ENCODE measurements at places on chromosomes 3 and 15. TPM values are rescaled to one million over a fixed set of nuclear protein-coding genes. Genes with fewer than 3 reads are reported as not detected.

DNA sequence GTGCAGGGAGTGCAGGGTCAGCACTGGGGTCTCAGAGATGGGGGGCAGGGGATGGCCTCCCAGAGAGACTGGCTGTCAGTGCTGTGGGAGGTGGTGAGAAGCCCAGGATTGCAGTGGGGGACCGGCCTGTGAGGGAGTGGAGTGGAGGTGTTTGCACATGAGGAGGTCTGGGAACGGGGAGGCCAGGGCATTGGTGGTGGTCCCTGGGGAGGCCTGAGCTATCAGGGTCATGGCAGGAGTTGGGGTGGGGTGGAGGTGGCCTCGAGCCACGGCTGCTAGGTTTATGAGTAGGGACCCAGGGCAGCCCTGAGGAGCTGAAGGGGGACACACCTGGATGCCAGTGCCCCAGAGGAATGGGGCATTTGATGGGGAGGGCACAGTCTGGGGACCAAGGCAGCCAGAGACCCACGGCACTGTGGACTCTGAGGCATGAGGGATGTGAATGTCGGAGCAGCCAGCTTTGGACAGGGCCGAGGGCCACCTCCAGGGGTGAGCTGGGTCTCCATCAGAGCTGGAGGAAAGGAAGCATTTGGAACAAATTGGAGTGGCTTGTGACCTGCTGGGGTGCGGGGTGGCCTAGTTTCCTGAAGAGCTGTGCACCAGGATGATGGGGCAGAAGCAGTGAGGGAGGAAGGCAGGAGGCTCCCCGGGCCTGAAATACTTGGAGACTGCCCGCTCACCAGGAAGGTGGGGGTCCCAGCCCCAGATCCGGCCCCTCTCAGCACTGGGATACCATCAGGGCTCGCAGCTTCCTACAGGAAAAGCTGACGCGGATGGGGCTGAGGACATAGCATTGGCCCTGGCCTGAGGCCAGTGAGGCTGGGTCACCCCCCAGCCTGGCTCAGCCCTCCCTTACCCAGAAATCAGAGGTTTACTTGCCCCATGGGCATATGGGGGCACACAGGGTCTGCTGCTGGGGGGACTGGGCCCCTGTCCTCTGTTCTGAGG is 9.5 kb upstream of the CSPG4 start:
- no peak overlapping the region for H3K4me3 ChIP-seq
- no peaks in the 10 kb centered on the region for H3K27me3 ChIP-seq
- no peak for DNase-seq
- no peak overlapping the region for H3K27ac ChIP-seq
- no peaks in the 10 kb centered on the region for H3K4me1 ChIP-seq

DNA sequence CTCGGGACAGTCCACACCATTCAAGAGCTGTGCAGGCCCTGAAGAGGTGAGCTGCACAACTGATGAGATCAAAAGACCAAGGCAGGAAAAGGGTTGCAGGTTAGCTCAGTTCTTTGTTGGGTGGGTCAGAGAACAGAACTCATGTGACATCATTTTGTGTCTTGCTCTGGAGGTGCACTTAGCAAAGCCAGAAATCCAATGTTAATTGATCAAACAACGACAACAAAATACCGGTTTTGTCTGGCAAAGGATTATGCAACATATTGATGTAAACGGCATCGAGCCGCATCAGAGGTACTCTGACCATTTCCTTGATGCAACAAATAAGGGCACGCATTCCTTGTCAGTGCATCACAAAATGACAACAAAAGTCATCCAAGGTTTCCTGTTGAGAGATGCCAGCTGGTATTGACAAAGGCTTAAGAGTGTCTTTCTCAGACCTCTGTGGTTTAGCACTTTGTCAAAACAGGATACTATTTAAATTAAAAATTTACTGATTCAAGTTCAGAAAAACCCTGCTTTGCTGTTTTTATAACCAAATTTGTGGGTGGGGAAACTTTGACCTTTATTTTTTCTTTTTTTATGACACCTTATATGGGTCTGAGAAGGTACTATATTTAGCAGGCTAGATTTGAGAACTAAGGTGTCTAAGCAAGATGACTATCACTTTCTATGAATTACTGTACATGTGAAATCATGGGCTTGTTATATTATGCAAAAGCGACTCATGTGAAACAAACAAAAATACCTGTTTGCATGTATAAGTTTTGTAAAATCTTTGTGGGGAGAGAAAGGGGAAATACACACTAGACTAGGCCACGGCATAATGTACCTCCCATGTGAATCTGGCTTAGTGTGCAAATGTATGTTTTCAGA is 496.1 kb downstream of the FOXP1 start:
- no peak overlapping the region for H3K27ac ChIP-seq
- H3K36me3 ChIP-seq: no peaks in the 10 kb centered on the region
- no peak overlapping the region for H3K4me3 ChIP-seq
- DNase-seq: no peak
- H3K27me3 ChIP-seq: no peaks in the 10 kb centered on the region

DNA sequence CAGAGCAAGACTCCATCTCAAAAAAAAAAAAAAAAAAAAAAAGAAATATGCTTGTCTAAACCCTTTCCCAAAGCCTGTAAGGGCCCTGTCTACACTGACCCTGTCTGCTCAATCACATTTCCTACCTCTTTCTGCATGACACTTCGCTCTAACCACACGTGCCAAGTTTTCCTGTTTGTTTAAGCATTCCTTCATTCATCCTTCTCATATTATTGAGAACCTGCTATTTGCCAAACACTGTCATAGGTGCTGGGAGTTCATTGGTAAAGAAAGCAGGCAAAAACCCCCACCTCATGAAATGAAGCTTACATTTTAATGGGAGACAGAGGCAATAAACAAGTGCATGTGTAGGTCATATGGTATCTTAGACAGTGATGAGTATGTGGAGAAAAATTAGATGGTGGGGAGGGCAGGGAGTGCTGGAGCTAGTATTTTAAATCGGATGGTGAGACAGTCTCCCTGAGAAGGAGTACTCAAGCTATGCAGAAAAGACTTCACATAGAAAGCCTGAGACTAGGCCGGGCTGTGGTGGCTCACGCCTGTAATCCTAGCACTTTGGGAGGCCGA is 48.0 kb downstream of the B3GNT5 start:
- no peak overlapping the region for H3K4me3 ChIP-seq
- no peaks in the 10 kb centered on the region for H3K27me3 ChIP-seq
- H3K27ac ChIP-seq: no peak overlapping the region
- H3K4me1 ChIP-seq: no peaks in the 10 kb centered on the region
- H3K36me3 ChIP-seq: peaks cover 13% of the 10 kb centered on the region
- no peak for DNase-seq

DNA sequence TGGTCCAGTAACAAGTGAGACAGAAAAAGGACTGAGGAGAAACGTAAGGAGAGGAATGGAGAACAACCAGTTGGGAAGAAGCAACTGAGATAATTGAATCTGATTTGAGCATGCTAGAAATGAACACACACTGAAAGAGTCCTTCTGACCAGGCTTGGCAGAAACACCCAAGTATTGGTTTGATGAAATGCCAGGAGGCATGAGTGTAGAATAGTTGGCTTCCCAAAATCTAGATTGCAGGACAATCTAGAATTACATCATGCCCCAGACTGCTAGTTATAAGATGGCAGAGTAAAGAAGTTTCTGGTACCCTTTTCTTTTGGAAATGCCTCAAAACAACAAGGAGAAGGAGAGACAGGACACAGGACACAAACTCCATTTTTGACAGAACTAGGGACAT is 189.7 kb upstream of the STT3B start:
- DNase-seq: no peak
- H3K27me3 ChIP-seq: no peaks in the 10 kb centered on the region
- H3K27ac ChIP-seq: no peak overlapping the region
- H3K4me1 ChIP-seq: no peaks in the 10 kb centered on the region
- no peaks in the 10 kb centered on the region for H3K36me3 ChIP-seq

DNA sequence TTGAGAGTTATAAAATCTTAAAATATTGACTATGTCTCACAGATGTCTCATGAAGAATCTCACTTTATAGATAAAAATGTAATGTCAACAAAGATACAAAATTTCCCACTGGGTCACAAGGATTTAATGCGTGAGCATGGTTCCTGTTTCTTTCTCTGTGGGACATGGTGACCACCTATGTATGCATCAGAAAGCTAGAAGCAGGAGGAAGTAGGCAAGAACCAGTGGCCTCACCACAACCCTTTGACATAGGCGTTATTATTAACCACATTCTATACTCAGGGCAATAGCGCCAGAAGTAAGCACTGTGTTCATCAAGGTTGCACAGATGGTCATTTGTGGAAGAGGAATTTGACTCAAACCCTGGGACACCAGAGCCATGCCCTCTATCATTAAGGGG is 11.7 kb upstream of the ADAMTS17 start:
- H3K36me3 ChIP-seq: no peaks in the 10 kb centered on the region
- H3K4me1 ChIP-seq: no peaks in the 10 kb centered on the region
- no peaks in the 10 kb centered on the region for H3K27me3 ChIP-seq
- no peak overlapping the region for H3K4me3 ChIP-seq
- no peak for DNase-seq
- no peak overlapping the region for H3K27ac ChIP-seq

WDR82 gene
- 54.1 TPM for total RNA-seq

COL6A5 gene
- total RNA-seq: not detected

TEX55 gene
- not detected for total RNA-seq
